MCF 10A (cell line): ENCODE measurements at places on chromosomes 7 and 10.

DNA sequence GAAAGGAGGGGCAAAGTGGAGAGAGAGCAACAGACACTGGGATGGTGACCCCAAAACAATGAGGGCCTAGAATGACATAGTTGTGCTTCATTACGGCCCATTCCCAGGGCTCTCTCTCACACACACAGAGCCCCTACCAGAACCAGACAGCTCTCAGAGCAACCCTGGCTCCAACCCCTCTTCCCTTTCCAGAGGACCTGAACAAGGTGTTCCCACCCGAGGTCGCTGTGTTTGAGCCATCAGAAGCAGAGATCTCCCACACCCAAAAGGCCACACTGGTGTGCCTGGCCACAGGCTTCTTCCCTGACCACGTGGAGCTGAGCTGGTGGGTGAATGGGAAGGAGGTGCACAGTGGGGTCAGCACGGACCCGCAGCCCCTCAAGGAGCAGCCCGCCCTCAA lies 20.7 kb downstream of the PRSS2 start:
- DNase-seq = no peak

GRCh38 chr10:84329986-84330651 lies 1.7 kb downstream of the CCSER2 start:
- DNase-seq = no peak

- no peak for DNase-seq
Observed at GRCh38 chr7:47007471-47007870, 574.4 kb downstream of the TNS3 start.

DNA sequence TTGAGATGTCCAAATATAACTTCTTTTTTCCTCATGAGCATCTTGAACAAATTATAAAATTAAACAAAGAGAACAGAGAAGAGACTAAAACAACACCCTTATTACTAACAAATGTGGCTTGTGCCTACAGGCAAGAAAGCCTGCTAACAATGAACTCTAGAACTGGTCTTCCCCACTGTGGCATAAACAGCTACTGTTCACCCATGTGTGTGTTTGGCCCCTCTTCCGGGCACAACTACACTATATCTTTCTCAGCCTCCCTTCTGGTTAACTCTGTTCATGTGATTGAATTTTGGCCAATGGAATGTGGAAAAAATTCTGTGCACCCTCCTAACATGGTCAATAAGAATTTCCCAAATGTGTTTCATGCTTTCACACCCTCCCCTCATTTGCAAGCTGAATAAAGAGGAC lies 117.0 kb downstream of the KBTBD2 start:
- DNase-seq = no peak

DNA sequence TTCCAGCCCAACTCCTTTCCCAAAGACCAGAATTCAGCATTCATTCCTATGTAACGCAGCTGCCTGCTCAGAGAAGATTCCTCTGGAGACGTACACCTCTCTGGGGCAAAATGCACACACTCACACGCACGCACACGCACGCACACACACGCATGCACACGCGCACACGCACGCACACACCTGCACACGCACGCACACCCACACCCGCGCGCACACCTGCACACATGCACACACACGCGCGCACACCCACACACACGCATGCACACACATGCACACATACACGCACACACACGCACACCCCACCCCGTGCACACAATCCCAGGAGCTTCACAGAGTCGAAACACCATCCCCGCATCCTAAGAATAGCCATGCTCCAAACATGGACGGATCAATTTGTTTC lies 13.0 kb downstream of the MMD2 start:
- DNase-seq = no peak

- no peak for DNase-seq
Observed at GRCh38 chr10:127840884-127841283, 51.9 kb downstream of the CLRN3 start.

GRCh38 chr10:130246113-130246512 lies 109.9 kb downstream of the GLRX3 start:
- no peak for DNase-seq

- DNase-seq = no peak
Observed at GRCh38 chr7:137968890-137969289, 33.0 kb downstream of the CREB3L2 start.

- DNase-seq = no peak
Observed at GRCh38 chr10:77485847-77486246, 151.8 kb downstream of the KCNMA1 start.

- no peak for DNase-seq
Observed at GRCh38 chr10:120732643-120733313, 118.4 kb upstream of the WDR11 start.

DNA sequence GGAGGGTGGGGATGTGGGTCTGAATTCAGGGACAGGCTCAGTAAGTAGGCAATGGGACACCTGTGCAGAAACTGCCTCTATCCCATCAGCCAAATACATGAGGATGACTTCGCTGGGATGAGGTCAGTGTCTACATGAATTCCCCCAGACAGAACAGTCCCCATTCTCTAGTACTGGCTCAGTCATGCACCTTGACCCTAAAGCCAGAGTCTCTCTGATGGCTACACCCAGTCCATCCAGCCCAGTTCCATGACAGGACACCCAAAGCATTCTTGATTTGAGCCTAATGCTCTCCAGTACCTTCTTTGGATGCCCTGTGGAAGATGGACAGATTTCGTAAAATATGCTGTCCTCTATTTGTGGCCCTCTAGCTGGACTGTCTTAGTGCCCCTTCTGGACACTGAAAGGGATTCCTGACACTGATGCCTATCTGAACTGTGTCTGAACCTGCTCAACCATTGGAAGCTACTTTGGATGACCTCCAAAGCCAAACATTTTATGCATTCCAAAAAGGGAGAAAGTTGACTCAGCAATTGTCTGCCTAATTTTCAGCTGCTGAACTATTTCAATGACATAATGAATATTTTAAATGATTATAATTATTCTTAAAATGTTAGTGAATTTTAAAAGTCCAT lies 14.6 kb downstream of the SFRP4 start:
- peak; percentile 66 for DNase-seq

DNA sequence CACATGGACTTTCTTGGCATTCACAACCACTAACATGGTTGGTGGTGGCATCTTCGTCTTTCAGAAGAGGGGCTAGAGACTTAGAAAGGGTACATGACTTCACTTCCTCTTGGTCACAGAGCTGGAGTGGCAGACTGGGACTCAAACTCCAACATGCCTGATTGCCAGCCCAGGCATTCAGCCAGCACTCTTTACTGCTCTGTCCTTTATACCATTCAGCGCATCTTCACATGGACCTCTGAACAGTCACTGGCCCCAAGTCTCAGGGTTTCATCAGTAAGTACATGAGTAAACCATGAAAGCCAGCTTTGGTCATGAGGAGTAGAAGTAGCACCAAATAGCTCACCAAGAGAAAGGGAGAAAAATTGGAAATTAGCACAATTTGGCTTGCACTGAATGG lies 148.4 kb upstream of the KLF14 start:
- DNase-seq = no peak

DNA sequence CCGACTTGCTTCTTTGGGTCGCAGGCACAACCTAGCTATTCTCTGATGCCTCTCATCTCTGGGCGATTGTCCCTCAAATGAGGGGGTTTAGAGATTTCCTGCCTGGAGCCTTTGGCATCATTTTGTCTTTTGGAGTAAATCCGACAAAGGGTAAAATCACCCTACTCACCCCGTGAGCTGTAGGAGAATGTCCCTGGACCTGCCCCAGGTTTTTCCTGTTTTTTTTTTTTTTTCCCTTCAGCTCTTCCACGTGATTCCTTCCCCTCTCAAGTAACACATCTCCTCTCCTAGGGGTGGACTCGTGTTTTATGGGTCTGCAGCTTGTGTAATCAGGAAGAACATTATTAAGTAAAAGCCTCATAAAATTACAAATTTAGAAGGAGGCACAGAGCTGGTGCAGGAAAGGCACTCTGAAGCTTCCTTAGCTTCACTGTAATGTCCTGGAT lies 128.4 kb upstream of the ZNF746 start:
- DNase-seq = peak; percentile 30

- no peak for DNase-seq
Observed at GRCh38 chr7:19133886-19134285, 11.3 kb downstream of the FERD3L start.

DNA sequence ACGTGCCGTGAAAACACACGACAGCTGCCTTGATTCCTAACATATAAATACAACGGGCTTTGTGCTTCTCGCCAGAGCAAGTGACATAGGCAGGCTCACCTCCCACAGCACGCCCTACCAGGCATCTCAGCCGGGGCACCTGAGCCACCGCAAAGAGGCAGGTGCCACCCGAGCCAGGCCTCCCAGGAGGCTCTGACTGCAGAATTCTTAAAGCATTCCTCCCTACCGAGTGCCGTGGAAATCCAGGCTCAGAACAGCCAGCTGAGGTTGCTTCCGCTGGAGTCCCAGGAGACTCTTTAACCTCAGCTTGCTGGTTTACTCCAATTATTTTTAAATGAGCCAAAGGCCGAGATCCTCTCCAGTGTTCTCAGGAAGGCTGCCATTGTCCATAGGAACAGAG lies 206.5 kb downstream of the USP6NL start:
- DNase-seq = no peak

GRCh38 chr7:68440866-68441265 lies 1157.4 kb upstream of the AUTS2 start:
- DNase-seq = no peak

DNA sequence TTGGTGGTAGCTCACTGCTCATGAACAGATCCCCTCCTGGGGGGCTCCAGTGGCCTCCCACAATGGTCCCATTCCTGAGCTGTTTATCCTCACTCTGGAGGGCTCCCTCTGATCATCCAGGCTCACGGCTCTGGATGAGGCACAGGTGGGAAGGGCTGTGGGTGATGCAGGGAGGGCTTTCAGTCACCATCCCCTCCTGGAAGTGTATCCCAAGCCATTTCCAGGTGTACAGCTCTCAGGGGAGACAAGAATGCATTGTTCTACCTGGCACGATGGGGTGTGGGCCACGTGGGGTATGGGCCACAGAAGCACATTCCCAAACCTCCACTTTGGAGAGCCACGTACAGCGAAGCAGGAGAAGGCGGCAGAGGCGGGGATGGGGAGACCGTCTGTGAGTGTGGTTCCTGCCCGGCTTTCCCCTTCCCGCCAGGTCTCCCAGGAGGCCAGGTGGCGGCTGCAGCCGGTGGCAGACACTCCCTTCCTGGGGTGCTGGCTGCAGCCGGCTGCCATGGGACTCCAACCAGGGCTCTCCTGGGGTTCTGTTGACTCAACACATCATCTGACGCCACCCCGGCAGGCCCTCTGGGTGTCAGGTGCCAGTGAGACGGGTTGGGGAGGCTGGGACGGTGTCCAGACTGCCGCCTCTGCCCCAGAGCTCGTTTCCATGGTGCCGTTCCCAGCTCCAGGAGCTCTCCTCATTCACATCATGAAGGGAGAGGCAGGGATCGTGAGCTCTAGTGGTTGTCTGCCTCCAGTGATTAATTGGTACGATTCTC lies 169.7 kb upstream of the RHEB start:
- DNase-seq = peak; percentile 95

DNA sequence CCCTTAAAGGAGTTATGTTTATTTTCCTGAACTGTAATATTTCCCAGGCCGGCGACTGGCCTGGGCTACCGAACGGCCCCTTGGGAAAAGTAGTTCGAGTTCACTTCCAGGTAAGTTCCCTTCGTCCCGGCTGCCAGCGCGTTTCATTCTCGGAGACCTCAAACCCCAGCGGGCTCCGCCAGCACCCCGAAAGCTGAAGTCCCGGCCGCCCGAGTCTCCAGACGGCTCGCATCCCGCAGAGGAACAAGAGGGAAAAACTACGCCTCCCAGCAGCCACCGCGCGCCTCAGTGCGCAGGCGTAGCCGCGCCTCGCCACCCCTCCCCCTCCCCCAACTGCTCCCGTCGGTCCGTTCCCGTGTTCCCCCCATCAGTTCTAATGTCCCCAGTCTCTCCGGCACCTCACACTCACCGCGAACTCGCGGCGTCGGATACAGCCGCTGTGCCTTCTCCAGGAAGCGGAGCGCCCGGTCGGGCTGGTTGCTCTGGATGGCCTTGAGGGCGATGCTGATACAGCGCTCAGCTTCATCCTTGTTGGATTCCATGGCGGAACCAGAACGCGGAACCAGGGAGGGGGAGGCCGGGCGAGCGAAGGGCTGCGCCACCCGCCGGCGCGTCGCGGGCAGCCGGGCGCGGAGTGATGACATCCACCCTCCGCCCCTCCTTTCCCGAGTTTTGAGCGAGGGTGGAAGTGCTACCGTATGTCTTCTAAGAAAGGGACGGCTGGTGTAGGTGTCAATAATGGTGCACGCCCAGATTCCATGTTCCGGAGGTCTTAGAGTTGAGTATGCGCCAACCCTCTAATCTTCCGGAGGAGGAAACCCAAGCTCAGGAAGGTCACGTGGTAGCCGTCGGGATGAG lies at the start of gene DNAJB12:
Gene DNAJB12, minus strand, starts transcription at position 564 of the 858 bp plus-strand sequence. Its CDS starts 22 bp downstream, at position 542.
- peak; percentile 93 for DNase-seq

- DNase-seq = no peak
Observed at GRCh38 chr10:84428711-84429110, 100.3 kb downstream of the CCSER2 start.

GRCh38 chr10:26544932-26545331 lies 106.8 kb downstream of the APBB1IP start:
- DNase-seq = no peak

- peak; percentile 34 for DNase-seq
Observed at GRCh38 chr10:29517352-29517923, 117.3 kb downstream of the SVIL start.

GRCh38 chr7:28815369-28815927 lies 142.7 kb downstream of the TRIL start:
- DNase-seq = no peak

GRCh38 chr7:67364441-67365017 lies 367.9 kb downstream of the TYW1 start:
- DNase-seq = no peak

DNA sequence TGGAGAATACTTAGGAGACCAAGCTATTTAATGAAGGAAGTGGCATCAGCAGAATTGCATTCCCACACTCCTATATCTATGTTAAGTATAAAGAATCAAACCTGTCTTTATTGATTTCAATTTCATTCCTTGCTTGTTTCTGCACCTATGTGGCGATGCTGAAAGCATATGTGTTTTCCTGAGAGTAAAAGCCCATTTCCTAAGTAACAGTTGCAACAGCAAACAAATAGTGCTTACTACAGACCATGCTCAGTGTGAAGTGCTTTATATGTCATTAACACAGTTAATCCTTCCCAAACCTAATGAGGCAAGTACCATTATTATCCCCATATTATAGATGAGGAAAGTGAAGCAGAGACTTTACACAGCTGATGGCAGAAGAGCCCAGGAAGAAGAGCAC lies 552.1 kb downstream of the PARD3 start:
- no peak for DNase-seq
